ENCODE measurements at places on chromosomes 13 and 19.

GRCh38 chr19:4807188-4807587 is 15.7 kb downstream of the FEM1A start:
- DNase-seq, result no peak

- no peak for DNase-seq
Observed at GRCh38 chr13:62997038-62997599, 1581.5 kb upstream of the PCDH20 start.

DNA sequence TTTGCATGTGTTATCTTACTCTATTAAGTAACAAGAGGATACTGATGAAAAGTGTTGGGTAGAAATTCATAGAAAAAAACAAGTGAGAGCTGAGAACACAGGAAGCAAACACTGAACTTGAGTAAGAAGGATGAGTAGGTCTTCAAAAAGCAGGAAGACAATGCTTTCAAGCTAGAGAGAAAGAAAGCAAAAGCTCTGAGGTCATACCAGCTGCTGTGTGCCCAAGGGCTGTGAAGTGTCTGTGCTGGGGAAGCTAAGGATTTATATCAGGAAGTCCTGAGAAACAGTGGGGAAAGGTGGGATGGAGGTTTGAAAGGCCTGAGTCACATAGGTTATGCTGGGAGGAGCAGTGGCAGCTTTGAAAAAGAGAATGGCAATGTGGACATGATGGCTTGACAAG is 145.5 kb upstream of the MAB21L1 start:
- DNase-seq, result peak; percentile 11

- no peak for DNase-seq
Observed at GRCh38 chr19:16419669-16420335, 52.0 kb downstream of the EPS15L1 start.

DNA sequence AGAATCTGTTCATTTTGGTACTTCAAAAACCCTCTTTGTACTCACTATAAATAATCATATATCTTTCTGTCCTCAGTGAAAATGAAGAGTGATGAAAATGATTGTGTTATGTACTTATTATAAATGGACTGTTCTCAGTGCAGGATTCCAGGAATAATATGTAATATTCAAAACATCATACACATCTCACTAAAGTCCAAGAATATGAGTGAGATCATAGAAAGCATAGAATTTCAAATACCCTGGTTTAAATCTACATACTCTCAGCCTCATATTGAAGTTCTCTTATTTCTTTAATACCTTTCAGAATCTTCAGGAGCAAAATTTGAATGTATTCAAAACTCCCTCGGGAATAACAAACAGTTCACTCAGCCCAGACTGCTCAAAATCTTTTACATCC is 868.0 kb downstream of the SLITRK6 start:
- DNase-seq, result no peak

GRCh38 chr13:110942248-110942981 is 27.5 kb upstream of the ANKRD10 start:
- peak; percentile 17 for DNase-seq

- no peak for DNase-seq
Observed at GRCh38 chr13:68551701-68552522, 1321.8 kb upstream of the PCDH9 start.

DNA sequence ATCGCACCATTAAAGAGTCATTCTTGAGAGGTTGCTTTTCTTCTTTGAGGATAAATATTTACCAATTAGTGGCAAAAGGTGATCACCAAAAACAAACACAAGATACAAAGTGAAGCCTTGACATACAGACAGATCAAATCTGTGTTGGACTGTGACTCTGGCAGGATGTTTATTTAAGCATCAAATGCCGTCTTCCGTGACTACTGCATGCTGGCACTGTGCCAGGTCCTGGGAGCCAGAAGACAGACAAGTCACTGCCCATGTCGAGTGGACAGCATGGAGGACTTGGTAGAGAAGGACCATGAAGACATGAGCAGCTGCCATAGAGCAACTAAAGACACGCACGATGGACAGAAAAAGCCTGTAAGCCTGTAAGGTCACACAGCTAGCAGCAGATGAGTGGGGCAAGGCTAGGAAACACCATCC is 92.8 kb upstream of the FARP1 start:
- DNase-seq, result peak; percentile 49

DNA sequence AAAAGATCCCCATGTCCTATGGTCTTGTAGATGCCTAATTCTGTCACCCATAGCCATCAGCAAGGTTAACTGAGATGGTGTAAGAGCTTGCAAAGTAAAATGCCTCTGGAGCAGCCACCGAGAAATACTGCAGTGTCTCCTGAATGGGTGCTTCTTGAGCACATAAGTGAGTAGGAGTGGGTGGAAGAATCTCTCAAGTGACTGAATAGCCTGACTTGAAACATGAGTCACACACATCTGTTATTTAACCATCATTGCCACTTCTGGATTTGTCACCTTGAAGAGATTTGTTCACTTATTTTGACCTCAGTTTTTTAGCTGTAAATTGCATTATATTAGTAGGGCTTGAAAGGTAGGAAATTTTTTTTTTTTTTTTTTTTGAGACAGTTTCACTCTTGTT is 2.3 kb downstream of the ZNF714 start:
- peak; percentile 24 for DNase-seq

DNA sequence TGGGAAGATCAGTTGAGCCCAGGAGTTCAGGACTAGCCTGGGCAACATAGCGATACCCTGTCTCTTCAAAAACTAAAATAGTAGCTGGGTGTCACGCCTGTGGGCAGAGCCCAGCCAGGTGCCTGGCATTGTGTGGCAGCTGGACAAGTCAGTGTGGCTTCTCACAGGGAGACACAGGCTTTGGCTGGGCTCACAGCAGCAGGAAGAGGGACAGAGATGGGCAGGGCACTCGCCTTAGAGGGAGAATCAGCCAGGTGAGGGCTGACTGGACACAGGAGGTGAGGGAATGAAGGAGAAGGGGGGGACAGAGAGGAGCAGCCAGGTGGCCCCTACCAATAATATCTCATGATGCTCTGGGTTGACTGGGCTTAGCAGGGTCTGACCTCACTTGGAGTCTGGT is 3.3 kb downstream of the FAM32A start:
- DNase-seq, result no peak

DNA sequence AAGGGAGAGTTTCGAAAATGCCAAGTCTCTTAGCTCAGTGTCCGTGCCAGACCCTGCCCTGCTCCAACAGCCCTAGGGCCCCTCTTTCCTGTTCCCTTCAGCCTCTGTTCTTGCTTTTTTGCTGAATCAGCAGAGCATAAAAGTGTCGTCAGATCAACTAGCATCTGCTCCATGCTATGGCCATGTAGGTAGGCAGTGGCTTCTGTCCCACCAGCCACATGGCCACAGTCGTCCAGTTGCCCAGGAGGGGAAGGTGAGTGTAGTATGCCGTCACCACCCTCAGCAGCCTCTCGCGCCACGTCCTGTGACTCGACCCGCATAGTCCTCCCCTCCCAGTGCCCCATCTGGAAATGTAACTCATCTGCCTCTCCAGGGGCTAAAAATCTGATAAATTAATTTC is 50.9 kb upstream of the ATP11A start:
- DNase-seq, result no peak

Data from cardiac fibroblast (primary cell).